ENCODE measurements at places on chromosomes 2 and 18. TPM values are rescaled to one million over a fixed set of nuclear protein-coding genes. Genes with fewer than 3 reads are reported as not detected.

Gene SOCS6
- 17.0 TPM for total RNA-seq

Gene TMEM178A
- 1.3 TPM for total RNA-seq

Gene NAT8
- total RNA-seq = not detected

Gene CTAGE1
- not detected for total RNA-seq

Gene SPDYA
- 0.86 TPM for total RNA-seq

Gene SLC66A3
- 9.8 TPM for total RNA-seq

Gene ASAP2
- 20.3 TPM for total RNA-seq

Gene SP9
- 0.24 TPM for total RNA-seq

Gene RPRD1A
- 60.4 TPM for total RNA-seq

Gene ADCYAP1
- 2.7 TPM for total RNA-seq

Gene PROKR1
- not detected for total RNA-seq

Gene CLHC1
- 7.0 TPM for total RNA-seq

Gene SPOPL
- 11.5 TPM for total RNA-seq
